HepG2 (cell line): ENCODE measurements at places on chromosomes 3 and 15.

DNA sequence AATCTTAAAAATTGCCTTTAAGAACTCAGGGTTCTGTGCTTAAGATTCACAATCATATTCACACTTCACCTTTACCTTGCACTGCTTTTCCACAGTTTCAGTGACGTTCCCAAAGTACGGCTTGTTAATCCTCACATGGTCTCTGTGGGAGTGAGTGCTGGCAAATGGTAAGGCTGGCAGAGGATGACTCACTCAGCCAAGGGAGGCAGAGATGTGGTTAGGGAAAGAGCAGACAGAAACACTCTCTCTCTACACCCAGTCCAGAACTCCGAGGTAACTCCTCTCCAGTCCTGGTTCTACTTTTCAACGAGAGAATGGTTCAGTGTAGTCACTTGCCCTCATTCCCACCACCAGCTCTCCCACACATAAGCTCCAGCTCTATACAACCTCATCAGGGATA, 33.1 kb downstream of the RASGRP1 start:
- DNase-seq = no peak

- DNase-seq = no peak
These were observed at the start of gene SHISA5 for GRCh38 chr3:48504051-48504946. Gene SHISA5, minus strand, starts transcription at chr3:48504174. Its CDS starts 80 bp downstream, at chr3:48504094.

GRCh38 chr3:43620831-43621655, 768 bp downstream of the ANO10 start:
- DNase-seq = no peak

- no peak for DNase-seq
These were observed 184.9 kb downstream of the SOX2 start for GRCh38 chr3:181896605-181897004.

- no peak for DNase-seq
These were observed 51.7 kb upstream of the SMAD3 start for GRCh38 chr15:67013696-67014095.

DNA sequence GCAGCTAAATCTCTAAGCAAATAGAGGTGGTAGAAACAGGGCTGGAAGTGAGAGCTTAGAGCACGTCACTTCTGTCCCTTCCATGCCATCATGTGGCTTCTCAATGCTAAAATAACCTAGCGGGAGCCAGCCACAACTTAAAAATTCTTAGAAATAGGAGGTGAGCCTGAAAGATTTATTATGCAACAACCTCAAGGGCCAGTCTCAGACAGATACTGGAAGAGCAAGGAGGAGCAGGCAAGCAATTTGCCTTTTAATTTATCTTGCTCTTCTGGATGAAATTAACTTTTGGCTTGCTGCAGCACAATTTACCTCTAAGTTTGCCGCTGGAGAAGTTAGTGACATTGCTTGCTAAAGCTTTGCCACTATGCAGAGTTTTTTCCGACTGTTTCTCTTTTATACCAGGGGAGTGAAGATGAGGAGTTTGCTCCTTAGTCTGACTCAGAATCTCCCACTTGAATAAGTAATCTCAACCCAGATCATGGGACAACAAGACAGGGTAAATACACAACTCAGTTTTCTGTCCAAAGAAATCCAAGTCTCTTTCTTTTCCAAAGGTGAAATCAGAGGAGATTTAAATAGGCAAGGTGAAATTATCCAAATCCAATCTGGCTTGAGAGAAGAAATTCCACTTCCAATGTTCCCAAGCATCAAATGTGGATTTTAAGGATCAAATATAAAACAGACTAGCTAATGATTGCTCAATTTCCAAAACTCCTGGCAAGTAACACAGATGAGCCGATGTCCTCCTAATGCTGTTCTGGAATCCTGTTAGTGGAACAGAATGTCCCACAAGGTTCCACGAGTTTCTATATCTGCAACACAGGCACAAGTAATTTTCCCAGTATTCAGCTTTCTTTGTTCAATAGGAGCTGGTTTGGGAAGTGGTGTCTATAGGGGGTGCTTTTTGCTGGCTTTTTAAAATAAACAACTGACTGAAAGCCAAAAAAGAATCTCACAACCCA, 329.4 kb upstream of the RORA start:
- no peak for DNase-seq

GRCh38 chr15:98541519-98541918, 106.8 kb upstream of the IGF1R start:
- DNase-seq = no peak

- no peak for DNase-seq
These were observed 42.8 kb upstream of the SMAD3 start for GRCh38 chr15:67022587-67023105.

- DNase-seq = no peak
These were observed 73.6 kb downstream of the SPSB4 start for GRCh38 chr3:141124715-141125114.

DNA sequence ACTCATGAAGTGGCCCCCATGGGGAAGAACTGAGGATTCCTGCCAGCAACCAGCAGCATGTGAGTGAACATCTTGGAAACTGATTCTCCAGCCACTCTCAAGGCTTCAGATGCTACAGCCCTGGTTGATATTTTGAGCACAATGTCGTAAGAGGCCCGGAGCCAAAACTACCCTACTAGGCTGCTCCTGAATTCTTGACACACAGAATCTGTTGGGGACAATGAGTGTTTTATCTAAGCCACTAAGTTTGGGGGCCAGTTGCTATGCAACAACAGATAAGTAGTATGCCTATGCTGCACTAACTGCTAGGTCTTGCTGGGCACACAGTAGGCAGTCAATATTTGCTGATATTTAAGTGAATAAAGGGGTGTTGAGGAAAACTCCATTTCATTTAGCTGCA, 89.9 kb upstream of the CHL1 start:
- no peak for DNase-seq

- no peak for DNase-seq
These were observed 8.3 kb downstream of the DAPK2 start for GRCh38 chr15:64037966-64038365.

DNA sequence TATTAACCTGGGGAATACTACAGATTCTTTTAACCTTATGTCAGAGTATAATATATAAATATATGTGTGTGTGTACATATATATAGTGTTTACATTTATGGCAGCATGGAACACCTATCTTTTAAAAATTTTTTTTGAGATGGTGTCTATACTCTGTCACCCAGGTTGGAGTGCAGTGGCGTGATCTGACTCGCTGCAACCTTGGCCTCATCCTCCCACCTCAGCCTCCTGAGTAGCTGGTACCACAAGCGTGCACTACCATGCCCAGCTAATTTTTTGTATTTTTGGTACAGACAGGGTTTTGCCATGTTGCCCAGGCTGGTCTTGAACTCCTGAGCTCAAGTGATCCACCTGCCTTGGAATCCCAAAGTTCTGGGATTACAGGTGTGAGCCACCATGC, 18.5 kb upstream of the ERICH6 start:
- DNase-seq = no peak

- no peak for DNase-seq
These were observed 19.4 kb upstream of the POLG start for GRCh38 chr15:89353991-89354390.

DNA sequence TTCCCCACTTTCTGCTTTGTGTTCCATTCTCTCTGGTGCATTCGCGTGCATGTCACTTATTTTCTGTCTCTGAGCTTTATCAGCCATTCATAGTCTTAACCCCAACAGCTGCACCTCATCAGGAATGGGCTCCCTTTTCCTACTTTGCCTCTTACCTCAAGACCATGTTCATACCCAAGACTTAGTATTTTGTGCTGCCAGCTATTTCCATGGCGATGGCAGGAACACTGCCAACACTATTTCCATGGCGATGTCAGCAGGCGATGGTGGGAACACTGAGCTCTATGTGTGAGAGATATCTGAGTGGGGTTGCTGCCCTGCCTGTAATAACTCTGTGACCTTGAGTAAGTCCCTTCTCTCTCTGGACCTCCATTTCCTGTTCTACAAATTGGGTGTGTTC, 5.5 kb downstream of the ZNF35 start:
- no peak for DNase-seq

- no peak for DNase-seq
These were observed 55.7 kb downstream of the PCCB start for GRCh38 chr3:136305879-136306278.

GRCh38 chr15:41022487-41023090, 69.3 kb downstream of the CHAC1 start:
- peak; percentile 28 for DNase-seq
